IPS DF 19.7 (cell line): ENCODE measurements at places on chromosomes 6 and 20.

DNA sequence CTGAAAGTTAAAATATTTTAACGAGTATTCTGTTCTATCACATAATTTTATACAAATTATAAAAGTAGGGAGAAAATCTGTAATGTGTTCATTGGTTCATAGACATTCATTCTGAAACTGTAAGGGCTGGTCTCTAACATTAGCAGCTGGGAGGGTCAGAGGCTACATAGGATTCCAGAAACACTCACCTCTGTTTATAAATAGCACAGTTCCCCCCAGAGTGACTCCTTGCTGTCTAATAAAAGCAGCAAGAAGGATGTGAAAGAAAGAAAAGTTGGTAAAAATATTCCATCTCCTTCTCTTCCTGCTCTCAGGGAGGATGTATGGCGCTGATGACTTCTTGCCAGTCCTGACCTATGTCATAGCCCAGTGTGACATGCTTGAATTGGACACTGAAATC lies 25.3 kb upstream of the NAA20 start:
- DNase-seq: no peak

DNA sequence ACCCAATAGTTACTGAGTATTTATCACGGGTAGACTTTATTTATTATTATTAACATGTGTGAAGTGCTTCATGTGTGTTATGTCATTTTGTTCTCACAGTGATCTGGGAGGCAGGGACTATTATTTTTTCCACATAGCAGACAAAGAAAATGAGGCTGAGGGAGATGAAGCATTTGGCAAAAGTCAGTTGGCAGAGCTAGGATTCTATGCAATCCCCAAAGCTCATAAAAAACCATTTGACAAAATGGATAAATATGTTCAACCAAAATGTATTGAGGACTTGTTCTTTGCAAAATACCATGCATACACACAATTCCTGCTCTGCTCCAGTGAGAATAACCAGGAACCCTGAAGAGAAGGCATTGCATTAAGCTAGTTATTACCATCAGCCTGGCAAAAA lies 184.4 kb downstream of the HS3ST5 start:
- no peak for DNase-seq

- DNase-seq: no peak
These were observed 409 bp upstream of the ATXN1 start for GRCh38 chr6:16761471-16762267.

DNA sequence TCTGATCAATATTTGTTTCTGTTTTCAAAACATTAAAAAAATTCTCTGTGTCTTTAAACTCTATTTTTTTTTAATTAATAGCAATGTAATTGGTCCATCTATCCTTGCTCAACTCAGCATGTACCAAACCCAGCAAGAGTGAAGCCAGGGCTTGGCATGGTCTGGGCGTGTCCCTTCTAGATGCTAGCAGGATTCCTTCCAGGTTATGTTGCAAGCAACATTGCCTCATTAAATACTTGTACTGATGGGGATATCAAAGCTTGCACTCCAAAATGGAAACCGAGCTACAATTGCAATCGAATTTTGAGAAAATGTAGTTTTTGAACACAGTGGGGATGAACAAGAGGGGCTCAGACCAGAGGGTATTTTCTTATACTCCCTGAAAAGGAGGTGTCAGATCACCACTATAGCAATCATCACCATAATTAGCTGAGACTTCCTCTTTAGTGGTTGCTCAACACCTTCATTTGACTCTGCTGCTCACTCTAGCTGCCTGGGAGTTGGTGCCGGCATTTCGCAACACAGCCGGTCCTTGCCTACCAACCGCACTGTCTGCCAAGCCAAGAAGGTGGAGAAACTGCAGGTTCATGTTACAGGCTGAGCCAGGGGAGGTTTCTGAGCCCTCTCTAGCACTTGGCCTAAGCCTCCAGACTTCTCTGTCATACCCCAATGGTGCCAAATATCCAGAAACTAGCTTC lies 67.8 kb upstream of the RALGAPA2 start:
- no peak for DNase-seq

DNA sequence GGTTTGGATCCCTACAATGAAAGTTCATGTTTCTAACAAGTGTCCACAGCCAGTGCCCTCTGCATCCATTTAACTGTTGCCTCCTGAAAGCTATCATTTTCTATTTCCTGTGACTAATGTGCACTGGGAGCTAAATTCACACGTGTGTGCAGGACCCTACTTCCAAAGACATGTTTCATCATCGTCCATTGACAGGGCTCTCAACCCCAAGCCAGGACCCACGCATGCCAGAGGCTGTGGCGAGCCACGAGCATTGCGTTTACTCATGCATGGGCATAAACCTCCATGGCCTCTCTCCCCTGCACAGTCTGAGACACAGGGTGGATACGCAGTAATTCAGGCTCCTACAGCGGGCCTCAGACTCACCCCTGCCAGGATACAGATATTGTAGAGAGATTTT lies 153.2 kb downstream of the MAFB start:
- DNase-seq: no peak

- no peak for DNase-seq
These were observed 47.2 kb downstream of the DUSP22 start for GRCh38 chr6:339480-339879.

- DNase-seq: no peak
These were observed 75.1 kb downstream of the ZFAND3 start for GRCh38 chr6:37894585-37894984.

- DNase-seq: no peak
These were observed 5.6 kb upstream of the PHACTR3 start for GRCh38 chr20:59598625-59599310.

DNA sequence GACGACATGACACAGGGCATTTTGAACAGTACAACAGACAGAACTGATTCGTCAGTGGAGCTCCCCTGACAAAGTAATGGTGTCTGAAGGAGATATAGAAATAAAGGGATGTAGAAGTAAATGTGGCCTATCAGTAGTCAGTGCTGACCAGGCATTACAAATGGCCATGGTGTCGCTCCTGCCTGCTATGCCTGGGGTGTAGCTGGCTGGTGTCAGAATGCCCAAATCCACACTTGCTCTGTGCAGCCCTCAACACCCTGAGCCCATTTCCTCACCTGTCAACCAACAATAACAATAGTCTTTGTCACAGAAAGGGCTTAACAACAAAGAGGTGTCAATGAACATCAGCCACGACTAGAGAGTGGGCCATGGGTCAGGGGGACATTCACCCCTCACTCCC lies 53.2 kb downstream of the MAP3K5 start:
- DNase-seq: no peak

DNA sequence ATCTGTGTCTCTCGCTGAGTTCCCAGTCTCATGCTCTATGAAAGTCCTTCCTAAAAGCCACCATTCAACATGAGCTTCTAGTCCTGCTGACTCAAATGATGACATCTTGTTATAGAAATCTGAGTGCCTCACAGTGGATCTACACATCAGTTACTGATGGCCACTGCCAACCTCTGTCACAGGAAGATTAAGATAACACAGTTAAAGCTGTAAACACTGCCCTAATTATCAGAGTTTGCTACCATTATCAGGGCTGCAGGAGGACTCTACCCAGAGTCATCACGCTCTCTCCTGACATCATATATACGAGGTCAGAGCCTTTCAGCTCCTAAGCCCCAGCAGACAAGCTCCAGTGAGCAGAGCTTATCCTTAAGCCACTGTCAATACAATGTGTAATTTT lies 63.2 kb downstream of the HIVEP2 start:
- DNase-seq: no peak

DNA sequence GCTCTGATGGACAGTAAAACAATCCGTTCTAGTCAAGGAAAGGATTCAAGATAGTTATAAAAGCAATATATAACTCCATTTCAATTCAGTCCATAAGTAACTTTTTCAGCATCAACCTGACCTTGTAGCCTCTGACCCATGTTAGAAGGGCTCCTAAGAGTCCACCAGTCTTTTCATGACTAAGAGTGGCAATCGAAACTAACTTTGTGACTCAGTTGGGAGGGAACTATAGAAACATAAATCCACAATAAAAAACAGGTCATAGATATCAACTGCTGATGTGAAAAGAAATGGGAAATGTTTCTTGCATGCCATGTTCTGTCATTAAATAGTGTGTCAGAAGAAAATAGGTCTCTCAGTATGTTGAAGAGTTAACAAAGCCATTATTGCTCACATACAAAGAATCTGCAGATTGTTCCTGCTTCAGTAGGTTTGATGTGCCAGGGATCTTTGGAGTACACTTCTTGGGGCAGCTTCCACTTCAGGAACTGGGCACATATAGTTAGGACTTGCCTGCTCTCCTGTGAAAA lies 16.2 kb upstream of the RBL1 start:
- no peak for DNase-seq
